ENCODE measurements at places on chromosomes 2 and 18.

DNA sequence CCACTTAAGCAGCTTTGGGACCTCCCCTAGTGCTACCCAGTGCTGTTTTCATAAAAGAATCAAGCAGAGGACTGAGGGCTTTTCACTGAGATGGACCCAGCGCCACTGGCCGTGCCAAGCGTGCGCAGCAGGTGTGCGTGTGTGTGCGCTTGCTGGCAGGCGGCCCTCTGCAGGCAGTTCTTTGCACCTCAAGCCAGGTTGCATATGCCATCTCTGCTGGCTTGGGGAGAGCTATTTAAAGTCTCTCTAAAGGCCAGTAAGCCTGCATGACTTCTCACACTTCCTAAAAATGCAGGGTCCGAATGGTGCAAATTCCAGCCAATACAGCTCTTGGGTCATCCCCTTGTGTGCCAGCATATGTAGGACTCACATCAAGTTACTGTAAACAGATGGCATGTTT lies 255.5 kb downstream of the RNF152 start:
- DNase-seq, result no peak

GRCh38 chr18:23612434-23613090 lies 26.3 kb upstream of the NPC1 start:
- no peak for DNase-seq

DNA sequence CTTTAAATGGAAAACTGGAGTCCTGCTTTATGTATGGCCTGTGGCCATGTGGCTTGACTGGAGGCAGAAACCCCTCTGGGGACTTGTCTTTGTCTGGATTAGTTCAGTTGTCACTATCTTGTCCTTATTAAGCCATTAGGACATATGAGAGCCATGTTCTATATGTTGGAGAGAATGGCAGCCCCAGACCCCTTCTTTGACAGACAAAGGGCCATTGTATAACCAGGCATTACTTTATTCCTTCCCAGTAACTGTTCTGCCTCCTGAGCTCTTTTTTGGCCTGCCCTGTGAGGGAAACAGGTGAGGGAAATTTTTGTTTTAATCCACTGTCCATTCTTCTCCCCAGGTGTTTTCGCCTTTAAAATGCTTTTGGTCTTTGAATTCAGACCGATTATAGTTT lies 43.3 kb downstream of the FSHR start:
- DNase-seq, result no peak

- DNase-seq, result no peak
These were observed 63.7 kb upstream of the FANCL start for GRCh38 chr2:58304843-58305242.

- no peak for DNase-seq
These were observed 419.0 kb downstream of the DSC3 start for GRCh38 chr18:30623401-30624065.

DNA sequence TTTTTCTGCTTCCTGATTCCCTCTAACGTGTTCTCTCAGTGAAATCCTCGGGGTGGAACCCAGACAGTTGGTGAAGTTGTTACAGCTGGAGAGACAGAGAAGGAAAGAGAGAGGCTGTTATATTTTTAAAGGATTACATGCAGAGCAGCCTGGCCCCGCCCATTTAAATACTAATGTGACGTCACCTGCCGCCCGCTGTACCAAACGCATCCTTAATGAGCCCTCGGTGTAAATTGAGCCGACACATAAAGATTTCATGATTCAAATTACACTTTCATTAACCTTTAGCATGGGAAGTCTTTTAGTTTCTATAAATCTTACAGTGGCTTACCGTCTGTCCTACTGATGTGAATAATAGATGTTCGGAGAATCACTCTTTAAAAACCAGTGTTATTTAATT lies 164.0 kb upstream of the SIX3 start:
- no peak for DNase-seq

DNA sequence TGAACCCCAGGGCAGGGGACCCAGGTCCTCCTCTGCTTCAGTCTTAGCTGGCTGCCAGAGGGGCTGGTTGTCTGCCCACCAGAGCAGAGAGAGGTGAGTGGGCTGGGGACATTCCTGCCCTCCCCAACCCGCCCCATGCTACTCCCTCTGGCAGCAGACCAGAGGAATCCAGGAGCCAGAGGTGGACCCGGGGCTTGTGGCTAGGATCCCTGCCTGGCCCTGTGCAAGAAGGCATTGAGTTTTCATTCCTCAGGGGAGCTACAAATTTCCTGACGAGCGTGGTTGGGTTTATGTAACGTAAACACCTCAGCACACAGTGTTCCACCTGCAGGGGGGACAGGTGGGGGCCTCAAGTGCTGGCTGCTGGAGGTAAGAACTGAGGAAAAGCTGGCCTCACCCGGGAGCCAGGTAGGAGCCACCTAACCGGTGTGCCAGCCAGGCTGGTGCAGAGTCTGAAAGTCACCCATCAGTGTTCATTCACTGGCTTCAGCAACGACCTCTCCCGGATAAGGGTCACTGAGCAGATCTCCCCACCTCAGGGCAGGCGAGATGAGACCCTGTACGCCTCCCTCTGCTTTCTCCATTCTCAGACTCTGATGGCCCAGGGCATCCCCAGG lies 246.8 kb downstream of the DYSF start:
- no peak for DNase-seq

GRCh38 chr18:58056852-58057251 lies 12.8 kb downstream of the NEDD4L start:
- DNase-seq, result no peak

DNA sequence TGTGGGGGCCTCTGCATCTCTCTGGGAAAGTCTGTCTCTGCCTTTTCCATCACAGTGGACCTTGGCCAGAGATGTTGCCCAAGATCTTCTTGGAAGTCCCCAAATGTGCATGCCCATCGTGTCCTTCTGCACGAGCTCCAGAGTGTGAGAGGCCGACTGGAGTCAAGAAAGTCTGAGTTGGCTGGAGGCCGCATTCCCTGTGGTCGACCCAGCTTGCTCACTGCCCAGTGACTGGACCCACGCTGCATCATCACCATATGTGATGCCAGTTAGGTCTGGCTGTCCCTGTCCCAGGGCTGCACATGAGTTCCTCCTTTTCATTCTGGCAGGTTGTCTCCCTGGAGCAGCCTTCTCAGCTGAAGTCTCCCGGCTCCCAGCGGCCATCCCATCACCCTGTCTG lies 93.8 kb downstream of the ARL4C start:
- no peak for DNase-seq

DNA sequence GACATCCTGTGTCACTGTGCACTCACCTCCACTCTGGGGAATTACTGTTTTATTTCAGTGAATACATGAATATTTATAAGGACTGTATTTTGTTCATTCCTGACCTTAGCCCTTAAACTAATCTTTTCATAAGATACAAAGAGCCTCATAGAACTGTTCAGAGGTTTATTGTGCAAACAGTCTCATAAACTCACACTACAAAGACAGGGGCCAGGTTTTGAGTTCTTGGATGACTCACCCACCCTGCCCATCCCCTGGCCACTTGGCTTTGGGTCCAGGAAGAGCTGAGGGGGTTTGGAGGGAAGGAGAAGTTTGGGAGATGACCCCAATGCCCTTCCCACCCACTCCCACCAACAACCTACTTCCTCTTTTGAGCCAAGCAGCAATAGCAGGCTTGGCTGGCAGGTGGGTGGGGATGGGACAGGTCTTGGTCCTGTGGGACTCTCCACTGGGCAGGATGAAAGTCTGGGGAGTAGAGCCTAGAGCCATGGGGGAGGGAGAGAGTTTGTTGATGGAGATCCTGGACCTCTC lies 43.1 kb upstream of the IL1R2 start:
- DNase-seq, result no peak
